ENCODE measurements at places on chromosomes 13 and 19.

GRCh38 chr13:105678072-105678471 is 857.4 kb downstream of the EFNB2 start:
- DNase-seq = no peak

- DNase-seq = no peak
These were observed 514 bp upstream of the MCEMP1 start for GRCh38 chr19:7676376-7676775.

- DNase-seq = peak; percentile 58
These were observed 1.4 kb upstream of the ICAM1 start for GRCh38 chr19:10269333-10270179.

- no peak for DNase-seq
These were observed 28.1 kb downstream of the ZNF20 start for GRCh38 chr19:12111943-12112637.

- no peak for DNase-seq
These were observed 65.0 kb upstream of the TRPC4 start for GRCh38 chr13:37934339-37935191.

DNA sequence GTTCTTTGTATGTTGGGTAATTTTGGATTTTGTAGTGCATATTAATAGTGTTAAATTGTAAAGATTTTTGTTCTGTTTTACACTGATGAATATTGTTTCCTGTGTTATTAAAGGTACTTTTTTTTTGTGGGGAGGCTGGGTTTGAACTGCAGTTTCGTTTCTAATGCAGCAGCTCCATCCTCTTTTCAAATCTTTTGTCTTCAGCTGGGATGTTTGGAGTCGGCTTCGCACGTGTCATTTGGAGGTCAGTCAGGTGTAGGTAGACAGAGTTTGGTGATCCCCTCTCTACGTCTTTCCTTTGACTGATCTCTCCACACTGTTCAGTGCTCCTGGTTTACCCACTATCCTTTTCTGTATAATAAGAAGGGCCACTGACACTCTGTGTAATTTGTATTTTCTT is 30.3 kb downstream of the TDRD3 start:
- no peak for DNase-seq
